ENCODE measurements at places on chromosomes 5 and 9.

GRCh38 chr5:89374818-89375521 lies 492.0 kb upstream of the MEF2C start:
- no peak for DNase-seq

DNA sequence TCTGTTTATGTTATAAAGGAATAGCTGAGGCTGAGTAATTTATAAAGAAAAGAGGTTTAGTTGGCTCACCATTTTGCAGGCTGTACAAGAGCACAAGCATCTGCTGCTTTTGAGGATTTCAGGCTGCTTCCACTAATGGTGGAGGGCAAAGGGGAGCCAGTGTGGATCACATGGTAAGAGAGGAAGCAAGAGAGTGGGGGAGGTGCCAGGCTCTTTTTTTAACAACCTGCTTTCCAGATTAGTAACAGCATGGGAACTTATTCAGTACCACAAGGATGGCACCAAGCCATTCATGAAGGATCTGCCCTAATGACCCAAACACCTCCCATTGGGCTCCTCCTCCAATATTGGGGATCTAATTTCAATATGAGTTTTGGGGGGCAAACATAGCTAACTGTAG lies 40.4 kb downstream of the CCL28 start:
- DNase-seq: no peak

DNA sequence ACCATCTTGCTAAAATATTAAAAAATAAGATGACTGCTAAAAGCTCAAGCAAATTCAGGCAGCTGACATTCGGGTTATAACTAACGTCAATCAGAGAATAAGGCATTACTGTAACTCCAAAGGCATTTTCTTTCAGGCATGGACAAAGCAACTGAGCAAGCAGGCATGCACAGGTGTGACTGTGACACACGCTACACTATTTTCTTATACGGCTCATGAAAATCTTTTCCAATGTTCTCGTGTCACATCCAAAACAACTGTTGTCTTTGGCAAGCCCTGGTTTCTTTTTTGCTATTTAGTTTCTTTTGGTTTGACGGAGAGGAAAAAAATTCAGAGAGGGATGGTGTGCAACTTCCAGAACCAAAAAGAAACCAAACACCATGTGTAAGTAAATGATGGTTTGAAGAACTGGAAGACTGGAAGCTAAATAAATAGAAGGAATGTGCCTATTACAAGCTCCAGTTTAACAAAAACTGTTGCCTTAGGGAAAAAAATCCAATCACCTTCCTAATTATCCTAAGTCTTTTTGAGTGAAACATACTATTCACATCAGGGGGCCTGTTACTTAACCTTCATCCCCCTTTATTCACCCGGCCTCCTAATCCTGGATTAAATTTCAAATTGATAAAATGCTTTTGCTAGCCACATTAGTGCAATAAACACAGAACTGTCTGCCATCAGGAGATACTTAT lies 277.6 kb downstream of the PSAT1 start:
- DNase-seq: no peak

GRCh38 chr9:83538172-83538889 lies at the start of gene FRMD3:
TSS of gene FRMD3 (minus strand) at chr9:83538401. CDS start at chr9:83538231, 170 bp downstream.
- DNase-seq: no peak

DNA sequence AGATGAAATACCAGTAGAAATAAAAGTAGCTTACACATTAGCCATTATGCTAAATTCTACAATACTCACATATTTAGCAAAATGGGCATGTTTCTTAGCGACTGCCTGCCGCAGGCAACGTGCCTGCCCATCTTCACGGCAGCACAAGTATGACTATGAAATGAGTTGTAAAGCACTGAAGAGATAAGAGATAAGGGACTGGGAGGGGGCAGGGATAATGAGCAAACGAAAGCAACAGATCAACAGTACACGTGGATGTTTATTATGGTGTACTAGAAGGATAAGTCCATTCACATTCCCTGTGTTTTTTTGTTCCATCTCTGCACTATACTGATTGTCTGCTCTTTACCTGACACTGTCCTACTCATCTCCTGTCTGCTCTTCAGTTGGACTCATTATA lies 44.1 kb upstream of the KCNN2 start:
- no peak for DNase-seq

GRCh38 chr5:33322632-33323031 lies 118.1 kb upstream of the TARS1 start:
- DNase-seq: no peak

GRCh38 chr5:321230-321725 lies at the start of gene AHRR:
TSS of gene AHRR (plus strand) at chr5:321714. CDS start at chr5:343903, 22,189 bp downstream.
- DNase-seq: no peak

DNA sequence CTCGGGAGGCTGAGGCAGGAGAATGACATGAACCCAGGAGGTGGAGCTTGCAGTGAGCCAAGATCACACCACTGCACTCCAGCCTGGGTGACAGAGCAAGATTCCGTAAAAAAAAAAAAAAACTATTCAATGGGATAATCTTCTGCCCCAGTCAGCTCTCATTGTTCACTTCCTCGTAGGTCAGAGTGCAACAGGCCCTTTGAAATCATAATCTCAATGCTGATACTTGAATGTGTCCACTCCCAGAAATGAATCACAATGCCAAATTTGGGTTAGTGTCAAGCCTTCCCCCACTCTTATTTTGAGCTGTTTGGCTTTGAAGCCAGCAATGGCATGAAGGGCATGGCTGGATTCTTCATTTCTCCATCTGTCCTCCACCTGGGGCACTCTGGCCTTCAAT lies 610.3 kb upstream of the KLF4 start:
- DNase-seq: no peak

- peak; percentile 31 for DNase-seq
Observed at GRCh38 chr5:32092938-32093812, 80.9 kb downstream of the GOLPH3 start.

- DNase-seq: no peak
Observed at GRCh38 chr9:70127540-70128416, 84.1 kb downstream of the MAMDC2 start.

DNA sequence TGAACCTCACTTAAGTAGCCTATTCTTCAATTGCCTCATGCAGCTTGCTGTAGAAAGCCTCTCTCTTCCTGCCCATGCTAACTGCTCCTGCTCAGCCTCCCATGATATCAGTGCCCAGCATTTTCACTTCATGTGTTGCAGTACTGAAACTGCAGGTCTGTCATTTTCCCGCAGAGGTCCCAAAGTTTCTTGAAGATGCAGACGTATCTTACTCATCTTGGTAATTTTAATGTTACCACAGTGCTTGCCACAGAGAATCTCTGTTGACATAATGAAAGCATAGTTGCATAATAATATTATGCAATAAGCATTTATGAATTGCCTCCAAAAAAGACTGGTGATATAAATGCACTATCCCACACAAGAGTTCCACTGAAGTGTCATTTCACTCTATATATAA lies 561.1 kb upstream of the DAP start:
- no peak for DNase-seq

GRCh38 chr5:39933061-39933460 lies 508.3 kb upstream of the DAB2 start:
- DNase-seq: no peak

GRCh38 chr9:137053944-137054931 lies at the start of gene ENTPD2:
TSS of gene ENTPD2 (minus strand) at chr9:137054061. CDS start at chr9:137053997, 64 bp downstream.
- no peak for DNase-seq

DNA sequence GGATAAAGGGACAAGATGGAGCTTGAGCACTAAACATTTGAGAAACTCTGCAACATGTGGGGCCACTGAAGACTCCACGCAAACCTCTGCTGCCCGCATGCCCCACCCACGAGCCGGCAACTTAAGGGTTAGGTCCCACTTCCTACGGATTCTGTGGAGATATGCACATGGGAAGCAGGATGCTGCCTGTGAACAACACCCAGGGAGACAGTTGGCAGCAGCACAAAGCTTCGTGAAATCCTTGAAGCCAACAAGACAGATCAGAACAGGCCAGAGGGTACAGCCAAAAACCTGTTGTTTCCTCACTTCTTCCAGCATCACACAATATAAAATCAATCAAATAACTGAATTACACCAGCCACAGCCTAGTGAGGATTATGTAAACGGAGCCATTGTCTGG lies 270.4 kb downstream of the ENC1 start:
- DNase-seq: no peak

DNA sequence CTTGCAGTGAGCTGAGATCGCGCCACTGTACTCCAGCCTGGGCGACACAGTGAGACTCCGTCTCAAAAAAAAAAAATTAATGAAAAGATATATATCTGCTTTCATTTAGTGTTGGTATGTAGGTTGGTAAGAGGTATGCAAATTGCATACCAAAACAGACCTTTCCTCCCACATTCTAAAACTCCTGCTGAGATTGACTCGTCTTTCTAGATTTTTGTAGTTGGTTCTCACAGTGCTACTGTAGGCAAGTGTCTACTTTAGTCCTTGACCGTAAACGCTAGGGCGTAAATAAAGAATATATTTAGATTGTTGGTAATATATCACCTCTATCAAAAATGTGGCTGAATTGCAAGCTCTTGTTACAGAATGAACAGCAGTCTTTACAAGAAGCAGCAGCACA lies 445.9 kb downstream of the CHSY3 start:
- no peak for DNase-seq

GRCh38 chr5:54148858-54149257 lies 161.5 kb downstream of the ARL15 start:
- DNase-seq: no peak

DNA sequence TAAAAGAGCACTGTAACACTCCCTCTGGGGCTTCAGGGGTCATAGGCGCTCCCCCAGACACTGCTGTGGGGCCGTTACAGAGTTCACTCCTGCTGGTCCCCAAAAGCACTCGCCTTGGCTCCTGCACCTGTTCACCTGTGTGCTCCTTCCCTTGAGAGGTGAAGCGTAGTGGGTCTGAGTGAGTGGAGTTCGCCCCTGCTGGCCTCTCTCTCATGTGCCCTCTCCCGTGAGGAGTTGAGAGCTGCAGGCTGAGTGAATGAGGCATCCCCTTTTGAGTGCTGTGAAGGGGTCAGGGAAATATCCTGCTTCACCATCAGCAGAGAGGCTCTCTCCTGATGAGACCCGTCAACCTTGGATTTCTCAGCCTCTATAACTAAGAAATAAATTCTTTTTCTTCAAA lies 134.6 kb upstream of the TUT7 start:
- no peak for DNase-seq

DNA sequence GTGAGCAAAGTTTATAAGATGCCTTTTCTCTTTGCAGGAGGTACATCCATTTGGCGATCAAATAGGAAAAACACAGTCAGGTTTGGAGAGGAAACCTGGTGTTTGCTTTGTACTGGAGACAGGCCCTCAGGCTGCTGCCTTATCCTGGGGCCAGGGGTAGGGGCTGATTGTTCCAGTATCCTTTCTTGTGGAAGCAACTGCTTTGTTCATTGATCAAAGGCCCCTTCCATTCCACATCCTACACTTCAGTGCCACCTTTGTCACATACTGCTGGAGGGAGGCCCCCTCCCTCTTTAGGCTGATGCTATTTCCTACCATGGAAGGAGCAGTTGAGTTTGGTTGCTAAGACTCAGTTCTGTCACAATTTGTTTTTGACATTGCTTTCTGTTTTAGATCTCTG lies 778.1 kb downstream of the TLR4 start:
- DNase-seq: no peak

DNA sequence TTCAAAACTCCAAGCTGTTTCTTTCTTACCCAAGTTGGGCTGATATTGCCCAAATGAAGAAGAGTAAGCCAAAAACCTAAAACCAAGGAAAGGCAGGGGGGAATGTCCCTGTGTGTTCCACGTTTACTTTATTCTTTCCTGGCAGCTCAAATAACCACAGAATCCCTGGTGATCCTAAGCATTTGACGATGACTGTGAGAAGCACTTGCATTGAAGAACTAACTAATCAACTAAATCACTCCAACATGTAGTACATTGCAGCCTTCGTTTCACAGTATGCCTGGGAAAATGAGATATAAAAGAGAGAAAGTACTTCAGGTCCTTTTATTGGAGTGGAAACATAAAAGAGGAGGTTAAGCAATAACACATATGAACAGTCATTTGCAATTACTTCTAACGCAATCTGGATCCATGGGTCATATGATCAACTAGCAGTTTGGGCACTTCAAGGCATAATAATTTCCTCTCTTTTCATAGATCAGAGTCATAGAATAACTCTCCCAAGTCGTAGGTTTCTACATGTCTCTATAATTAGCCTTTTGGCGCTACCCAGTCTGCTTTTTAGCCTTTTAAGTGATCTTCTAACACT lies 338.4 kb downstream of the TMEM167A start:
- no peak for DNase-seq

DNA sequence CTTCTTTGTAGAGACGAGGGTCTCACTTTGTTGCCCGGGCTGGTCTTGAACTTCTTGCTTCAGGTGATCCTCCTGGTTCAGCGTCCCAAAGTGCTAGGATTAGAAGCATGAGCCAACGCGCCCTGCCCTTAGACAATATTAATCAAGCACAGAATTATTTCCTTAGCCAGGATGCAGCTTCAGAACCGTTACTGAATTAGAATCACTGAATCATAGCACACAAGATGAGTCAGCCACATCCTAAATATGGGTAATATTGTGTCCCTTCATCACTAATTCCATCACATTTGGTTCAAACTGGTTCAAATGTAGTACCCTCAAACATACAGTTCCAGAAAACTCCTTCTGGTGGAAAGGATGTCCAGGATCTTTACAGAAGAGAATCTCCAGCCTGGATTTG lies 82.7 kb downstream of the BNC2 start:
- DNase-seq: no peak

DNA sequence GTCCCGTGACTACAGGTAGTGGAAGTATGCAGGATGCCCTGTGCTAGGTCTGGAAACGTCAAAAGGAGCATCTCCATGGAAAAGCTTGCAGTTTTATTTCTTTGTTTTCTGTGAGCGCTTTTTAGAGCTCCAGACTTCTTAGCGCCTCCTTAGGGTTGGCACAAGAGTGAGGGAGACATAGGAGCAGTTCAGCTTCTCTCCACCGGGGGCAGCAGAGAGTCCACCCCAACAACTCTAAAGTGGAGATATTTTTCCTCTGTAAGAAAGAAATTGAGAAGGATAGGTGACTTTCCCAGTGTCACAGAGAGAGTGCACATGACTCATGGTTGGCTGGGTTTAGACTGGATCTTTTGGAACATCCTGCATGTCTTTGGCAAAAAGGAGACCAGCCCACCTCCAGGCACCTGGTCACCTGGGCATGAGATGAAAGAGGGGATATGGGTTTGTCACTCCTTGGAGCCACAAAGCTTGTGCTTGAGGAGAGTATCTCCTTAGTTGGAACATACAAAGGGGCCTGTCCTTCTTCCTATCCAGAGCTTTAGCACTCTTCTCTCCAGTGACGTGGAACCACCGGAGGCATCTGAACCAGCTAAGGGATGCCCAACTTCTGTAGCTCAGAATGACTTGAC lies 637.7 kb downstream of the SEMA5A start:
- DNase-seq: no peak

DNA sequence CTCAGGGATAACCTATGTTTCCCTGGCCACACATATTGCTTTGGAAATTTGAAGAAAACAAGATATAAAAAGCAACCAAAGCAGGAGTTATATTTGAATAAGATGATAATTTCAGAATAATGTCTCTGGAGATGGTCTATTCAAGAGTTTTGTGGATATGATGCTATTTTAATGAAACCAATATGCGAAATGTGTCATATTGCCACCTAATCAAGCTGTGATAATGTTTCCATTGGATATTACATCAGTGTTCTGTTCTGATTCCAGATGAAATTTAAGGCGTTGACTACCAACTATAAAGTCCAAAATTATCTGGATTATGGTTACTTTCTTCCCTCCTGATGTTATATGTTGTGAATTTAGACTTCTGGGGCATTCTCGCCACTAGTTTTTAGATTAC lies 27.6 kb upstream of the NUDT12 start:
- no peak for DNase-seq

- DNase-seq: no peak
Observed at GRCh38 chr5:151288180-151288579, 15.4 kb downstream of the SLC36A3 start.

- no peak for DNase-seq
Observed at GRCh38 chr9:19521205-19521604, 112.4 kb downstream of the ACER2 start.

Measured in activated T-helper 1 cell treated with anti-CD3 and anti-CD28 coated beads, Interleukin-2, amount 50 U/mL, for 16 hours (primary cell).